ENCODE measurements at places on chromosomes 5 and 9.

DNA sequence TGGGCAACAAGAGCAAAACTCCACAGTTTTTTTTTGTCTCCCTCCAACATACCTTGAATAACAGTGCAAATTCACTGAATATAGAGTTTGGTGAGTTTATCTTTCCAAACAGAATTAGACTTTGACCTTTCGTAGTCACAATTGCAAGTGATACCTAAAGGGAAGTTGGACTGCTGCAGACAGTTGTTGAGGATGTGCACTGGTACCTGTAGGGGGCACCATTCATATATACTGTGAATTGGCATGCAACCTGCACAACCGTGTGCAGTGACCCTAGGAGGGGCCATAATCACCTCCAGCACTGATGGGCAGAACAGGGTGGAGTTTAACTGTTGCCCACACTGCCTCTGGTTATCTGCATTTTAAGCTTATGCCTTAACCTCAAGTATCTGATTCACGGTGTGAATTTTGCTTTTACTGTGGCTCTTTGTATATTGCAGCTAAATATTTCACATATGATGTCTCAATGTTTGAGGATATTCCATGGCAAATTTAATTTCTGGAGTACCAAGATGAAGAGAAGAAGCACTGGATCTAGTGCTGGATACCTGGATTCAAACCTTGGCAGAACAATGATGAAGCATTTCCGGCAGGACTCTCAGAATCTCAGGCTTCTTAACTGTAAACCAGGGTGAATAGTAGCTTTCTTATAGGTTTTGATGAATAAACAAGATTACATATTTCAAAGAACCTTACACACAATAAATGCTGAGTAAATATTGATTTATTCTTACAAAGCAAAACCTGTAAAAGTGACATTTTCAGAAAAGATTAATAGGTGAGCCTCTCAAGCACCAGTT is 144.3 kb downstream of the ACTBL2 start:
- no peak for DNase-seq

DNA sequence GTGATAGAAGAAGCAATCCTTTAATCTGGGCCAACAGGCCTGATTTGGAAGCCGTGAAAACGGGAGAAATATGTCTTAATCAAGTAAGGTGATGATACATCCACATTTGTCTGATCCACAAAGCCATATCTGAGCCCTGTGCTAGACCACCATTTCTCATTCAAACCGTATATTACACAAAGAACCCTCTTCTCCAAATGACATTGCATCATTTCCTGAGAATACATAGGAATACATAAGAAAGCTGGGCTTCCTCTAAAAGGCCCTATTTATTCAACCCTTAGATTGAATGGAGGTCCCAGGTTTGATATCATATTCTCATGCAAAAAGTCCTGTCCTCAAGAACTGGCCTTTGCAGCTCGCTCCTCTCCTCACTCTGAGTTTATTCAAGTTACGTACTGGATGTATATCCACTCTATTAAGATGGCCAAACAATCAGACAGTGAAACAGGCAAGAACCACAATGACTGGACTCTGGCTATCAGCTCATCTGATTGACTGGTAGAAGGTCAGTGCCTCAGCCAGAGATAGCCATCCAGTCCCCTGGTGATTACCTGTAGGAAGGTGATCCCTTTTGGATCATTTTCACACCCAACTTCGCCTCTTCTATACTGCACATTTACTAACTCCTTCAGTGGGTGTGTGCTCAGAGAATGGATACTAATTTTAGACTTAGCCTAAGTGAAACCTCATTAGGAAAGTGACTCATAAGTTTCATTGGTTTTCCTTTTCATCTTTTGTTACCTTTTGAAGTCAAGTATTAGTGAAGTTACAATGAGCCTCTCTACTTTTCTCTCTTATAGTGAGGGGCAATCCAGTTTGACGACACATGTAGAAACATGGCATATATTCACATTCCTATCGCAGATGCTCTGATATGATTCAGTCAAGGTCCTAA is 167.6 kb upstream of the WWC1 start:
- peak; percentile 32 for DNase-seq

GRCh38 chr9:13111778-13112177 is 167.7 kb downstream of the MPDZ start:
- DNase-seq = no peak

- DNase-seq = no peak
Measured at GRCh38 chr9:18379073-18379811, 94.7 kb upstream of the ADAMTSL1 start.

DNA sequence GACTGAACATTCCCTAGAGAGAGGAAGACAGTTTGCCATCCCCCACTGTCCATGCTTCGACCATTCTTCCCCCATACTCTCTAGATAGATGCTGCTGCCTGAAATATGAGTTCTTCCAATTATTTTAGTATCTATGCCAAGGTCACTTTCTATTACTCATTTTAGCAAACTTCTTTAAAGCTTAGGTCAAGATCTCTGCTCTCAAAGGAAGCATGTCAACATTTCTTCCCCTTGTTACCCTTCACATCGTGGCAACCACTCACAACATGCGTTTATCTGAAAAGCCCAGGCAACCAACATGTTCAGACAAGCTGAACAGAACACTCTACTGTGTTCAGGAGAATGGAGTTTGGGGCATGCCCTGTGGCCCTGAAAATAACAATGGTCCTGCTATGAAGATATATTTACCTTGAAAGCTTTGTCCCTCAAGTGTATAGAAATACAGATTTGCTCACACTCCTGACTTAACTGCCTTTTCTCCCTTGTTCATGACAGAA is 138.4 kb upstream of the KIF2A start:
- DNase-seq = no peak

GRCh38 chr9:6911901-6912638 is 154.3 kb downstream of the KDM4C start:
- DNase-seq = no peak

DNA sequence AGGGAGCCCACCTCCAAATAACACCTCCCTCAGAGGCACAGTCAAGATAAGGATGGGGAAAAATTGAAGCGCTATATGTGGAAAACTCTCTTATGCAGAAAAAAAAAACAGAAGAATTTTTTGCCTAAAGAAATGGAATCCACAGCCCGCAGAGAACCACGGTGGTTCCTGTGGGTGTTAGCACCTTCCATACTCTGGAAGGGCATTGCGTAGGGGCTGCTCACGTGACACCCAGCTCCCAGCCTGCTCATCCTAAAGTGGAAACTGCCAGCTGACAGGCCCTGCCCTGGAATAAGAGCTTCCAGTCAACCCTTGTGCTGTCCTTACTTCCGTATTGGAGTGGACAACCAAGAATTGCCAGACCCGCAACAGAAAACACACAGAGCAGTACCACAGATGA is 142.5 kb downstream of the FSTL4 start:
- DNase-seq = no peak

DNA sequence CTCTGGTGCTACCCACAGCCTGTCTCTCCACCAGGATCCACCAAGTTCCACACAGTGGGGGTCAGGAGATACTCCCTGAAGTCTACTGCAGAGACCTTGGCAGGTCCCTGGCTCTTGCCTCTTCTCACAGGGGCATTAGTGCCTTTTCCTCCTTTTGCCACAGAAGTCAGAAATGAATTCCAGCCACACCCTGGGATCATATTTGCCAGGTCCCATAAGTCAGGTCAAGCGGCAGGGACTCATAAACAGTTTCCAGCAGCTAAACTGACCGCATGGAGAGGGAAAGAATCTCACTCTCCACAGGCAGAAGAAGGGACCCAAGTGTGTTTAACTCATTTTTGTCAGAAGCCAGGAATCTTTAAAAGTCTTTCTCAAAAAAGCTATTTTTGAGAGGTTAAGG is 13.3 kb upstream of the IFNK start:
- DNase-seq = no peak

DNA sequence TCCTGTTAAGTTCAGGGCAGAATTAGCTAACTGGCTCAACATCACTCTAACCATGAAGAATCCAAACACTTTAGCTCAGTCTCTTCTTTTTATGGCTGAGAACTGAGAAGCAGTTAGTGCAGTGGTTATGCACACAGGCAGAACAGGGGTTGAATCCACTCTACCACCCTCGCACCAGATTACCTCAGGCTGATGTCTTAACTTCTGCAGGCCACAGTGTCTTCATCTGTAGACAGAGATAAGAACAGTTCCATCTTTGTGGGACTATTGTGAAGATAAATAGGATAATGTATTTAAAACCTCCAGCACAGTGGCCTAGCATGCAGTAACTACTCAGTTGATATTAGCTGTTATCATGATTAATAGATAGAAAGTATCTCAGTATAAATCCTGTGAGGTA is 54.8 kb downstream of the FAM114A2 start:
- no peak for DNase-seq

- peak; percentile 54 for DNase-seq
Measured at GRCh38 chr5:77086689-77087483, at the start of gene ZBED3. TSS of gene ZBED3 (minus strand) at chr5:77087285. CDS start at chr5:77077878, 9,407 bp downstream.

GRCh38 chr5:117863586-117864296 is 1124.6 kb downstream of the DTWD2 start:
- DNase-seq = no peak

GRCh38 chr5:133732536-133732935 is 120.2 kb upstream of the FSTL4 start:
- no peak for DNase-seq

DNA sequence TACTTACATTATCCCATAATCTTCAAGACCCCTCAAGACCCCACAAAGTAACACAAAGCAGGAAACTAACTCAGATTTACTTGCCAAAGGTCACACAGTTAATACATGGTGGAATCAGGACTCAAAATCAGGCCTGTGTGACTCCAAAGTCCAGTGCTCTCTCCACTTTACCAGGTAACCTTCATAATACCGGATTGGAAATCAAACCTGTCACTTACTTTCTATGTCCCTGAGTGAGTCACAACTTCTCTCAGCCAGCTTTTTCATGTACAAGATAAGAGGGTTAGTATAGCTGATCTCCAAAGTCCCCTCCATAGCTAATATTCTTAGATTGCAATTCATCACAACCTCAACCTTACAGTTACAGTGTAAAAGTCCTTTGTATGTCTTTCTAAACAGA is 17.1 kb downstream of the STRBP start:
- no peak for DNase-seq

DNA sequence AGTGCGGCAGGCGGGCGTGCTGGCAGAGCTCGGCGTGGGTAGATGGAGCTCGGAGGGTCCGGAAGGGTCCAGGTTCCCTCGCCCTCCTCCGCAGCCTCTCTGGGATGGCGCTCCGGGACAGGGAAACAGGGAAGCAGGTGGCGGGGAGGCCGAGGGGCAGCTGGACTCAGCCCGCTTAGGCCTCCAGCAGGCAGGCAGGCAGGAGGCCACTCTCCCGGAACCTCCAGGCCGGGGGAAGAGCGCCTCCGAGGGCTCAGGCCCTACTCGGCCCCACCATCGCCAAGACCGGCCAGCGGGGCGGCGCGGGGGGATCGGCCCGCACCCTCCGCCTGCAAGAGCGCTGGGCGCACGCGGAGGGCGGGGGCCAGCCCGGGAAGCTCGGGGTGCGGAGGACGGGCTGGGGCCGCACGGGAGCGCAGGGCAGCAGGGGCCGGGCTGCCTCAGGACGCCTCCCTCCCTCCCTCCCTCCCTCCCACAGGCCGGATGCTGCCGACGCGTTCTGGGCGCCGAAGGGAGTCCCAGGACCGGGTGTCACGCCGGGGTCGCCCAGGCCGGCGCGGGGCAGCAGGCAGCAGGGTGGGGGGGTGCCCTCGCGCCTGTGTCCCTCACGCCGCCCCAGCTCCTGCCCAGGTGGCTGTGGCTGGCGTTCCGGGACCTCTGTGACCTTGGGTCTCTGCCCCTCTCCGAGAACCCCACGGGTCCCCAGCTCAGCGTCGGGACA is 977 bp downstream of the MGAT4B start:
- peak; percentile 78 for DNase-seq

DNA sequence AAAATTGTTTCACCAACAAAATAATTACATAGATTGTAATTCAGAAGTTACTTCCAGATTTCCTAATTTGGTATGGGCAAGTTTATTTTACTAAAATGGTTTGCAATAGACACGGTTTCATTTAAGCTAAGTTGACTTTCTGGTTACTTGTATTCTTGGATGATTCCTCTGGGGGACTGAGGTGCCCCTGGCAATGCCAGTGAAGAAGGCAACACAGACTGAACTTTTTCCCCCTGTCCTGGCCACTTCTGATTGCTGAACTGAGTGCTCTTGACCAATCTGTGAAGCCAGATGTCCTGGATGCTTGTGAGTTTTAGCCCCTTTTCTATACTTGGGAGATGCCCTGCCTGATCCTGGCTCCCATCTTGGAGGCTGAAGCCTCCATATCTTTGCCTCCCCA is 66.3 kb upstream of the FANCC start:
- DNase-seq = no peak

DNA sequence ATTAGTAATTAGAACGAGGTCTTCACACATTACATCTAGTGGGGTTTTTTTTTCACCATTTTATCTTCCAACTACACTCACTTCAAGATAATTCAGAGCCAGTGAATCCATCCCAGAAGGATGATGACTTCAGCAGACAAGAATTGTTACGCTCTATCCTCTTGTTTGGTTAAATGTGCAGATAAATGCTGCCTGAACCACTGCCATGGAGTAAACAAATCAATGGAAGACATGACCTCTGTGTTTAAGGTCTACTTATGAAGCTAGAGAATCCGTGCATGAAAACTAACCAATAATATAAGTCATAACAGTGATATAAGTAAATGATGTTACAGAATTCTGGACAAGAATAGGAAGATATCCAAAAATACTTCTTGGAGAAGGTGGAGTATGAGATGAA is 602.6 kb downstream of the TLR4 start:
- DNase-seq = no peak

DNA sequence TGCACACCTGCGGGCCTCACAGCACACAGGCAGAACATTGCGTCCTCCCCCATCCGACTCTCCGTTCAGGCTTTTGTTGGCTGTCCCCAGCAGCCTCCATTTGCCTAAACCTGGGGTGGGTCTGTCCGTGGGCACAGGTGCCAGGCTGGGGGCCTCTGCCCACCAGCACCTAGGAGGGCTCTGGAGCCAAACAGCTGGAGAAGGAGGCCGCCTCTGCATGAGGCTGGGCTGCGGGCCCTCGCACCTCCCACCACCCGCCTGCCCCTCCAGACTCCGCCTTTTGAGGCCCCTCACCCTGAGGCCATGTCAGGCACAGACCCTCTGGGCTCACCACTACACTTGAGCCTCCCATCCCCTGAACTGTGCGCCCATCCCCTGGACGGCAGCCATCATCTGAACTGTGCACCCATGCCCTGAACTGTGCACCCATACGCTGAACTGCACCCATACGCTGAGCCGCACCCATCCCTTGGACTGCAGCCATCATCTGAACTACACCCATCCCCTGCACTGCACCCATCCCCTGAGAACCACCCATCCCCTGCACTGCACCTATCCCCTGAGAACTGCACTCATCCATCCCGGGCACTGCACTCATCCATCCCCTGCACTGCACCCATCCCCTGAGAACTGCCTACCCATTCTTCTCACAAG is 98.0 kb upstream of the OTULINL start:
- no peak for DNase-seq

- DNase-seq = no peak
Measured at GRCh38 chr5:175544586-175544985, 66.2 kb downstream of the SFXN1 start.

GRCh38 chr9:16308645-16309044 is 561.8 kb downstream of the BNC2 start:
- DNase-seq = no peak

- DNase-seq = no peak
Measured at GRCh38 chr5:40499518-40500273, 180.0 kb upstream of the PTGER4 start.

Data from GM12891 (cell line).